AG04450 (cell line): ENCODE measurements at places on chromosomes 6 and 20.

GRCh38 chr20:54172532-54172855 lies 1.3 kb downstream of the CYP24A1 start:
- DNase-seq, result no peak

DNA sequence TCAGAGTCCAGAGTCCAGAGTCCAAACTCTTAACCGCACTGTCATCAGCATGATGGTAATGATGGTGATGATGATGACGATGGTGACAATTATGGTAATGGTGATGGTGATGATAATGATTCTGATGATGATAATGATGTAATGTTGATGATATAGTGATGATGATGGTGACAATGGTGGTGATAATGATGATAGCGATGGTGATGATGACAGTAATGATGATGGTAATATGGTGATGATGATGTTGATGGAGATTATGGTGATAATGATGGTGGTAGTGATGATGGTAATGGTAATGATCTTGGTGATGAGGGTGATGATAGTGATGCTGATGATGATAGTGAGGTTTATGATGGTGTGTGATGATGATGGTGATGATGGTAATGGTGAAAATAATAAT lies 367.8 kb upstream of the CDH4 start:
- DNase-seq, result no peak

DNA sequence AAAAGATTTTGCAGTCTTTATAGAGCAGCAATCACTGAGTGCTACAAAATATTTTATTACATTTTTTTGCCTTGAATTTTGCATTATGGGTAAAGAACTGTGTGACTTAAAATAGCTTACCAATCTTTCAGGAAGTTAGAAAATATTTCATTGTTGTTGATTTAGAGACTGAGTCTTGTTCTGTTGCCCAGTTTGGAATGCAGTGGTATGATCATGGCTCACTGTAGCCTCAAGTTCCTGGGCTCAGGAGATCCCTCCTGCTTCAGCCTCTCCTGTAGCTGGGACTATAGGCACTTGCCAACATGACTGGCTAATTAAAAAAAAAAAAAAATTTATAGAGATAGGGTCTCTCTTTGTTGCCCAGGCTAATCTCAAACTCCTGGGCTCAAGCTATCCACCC lies 100.8 kb downstream of the ADGRB3 start:
- no peak for DNase-seq

DNA sequence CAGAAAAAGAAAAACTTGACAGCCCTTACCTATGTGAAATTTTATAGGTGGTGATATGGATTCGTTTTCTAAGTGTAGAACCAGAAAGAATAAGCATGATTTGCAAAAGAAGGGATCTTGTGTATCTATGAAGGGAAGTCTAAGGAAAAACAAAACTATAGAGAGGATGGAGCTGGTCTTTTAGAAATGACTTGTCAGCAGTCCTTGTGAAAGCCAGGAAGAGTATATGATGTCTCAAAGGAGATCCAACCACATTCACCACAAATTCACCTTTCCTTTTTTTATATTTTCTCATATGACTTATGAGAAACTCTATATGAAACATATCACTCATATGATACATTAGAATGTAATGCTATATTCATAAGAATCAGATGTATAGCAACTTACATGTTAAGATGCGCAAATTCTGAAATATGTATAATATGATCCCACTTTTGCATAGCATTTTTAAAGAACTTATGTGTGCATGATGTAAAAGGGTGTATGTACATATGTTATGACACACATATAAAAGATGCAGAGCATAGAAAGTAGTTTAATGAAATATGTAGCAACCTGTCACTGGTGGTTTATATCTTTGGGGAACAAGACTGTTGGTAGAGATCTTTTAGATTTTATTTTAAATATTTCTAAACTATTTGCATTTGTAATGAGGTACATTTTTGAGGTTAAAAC lies 91.9 kb upstream of the NUP153 start:
- DNase-seq, result no peak

DNA sequence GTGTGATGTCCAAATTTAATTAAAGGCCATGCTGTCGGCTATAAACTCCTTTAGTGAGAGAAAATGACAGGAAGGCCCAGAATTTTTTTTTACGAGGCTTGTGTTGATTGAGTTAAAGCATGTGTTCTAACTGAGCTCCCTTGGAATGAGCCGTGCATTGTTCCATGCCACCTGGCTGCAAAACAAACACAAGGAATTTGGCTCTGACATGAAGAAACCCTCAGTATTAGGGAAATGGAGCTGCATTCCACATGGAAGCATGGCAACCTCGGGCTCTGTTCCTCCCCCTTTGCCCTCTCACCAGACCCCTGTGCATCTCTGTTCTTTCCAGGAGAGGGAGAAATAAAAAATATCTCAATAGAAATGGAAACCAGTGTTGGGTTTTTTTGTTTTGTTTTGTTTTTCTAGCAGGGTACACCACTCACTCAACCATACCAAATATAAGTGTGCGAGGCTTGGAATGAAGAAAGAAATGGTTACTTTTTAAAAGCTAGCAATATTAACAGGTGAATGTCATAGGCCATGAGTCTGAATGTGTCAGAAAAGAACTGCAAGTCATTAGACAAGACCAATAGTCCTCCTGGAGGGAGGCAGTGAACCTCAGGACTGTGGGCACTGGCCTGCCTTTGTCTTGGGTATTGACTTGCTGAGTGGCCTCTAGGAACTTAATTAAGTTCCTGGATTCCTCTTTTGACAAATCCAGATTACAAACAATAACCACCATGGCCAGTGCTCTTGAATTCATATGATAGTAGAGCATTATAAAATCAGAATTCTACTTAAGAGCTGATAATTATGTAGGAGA lies 935.1 kb downstream of the KIF16B start:
- DNase-seq, result no peak

DNA sequence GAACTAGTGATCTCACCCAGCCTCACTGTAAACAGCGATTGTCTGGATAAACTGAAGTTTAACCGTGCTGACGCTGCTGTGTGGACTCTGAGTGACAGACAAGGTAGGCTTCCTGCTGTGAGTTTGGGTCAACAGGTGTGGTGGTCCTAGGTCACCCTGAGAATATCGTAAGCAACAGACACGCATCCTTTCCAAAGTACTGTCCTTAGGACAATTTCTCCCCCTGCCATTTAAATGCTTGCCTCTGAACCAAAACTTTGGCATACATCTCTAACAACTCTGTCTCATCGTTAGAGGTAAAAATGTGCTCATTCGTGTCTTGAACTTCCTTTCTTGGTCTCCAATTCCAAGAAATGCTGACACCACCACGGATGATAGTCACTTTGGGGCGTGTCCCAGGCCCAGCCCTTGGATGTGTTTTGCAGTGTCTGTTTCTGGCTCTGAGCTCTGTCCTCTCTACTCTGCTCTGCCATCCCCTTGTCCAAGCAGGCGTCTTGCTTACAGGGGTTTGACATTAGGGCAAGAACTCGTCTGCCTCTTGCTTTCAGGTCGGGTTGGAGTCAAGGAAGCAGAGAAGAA lies 95.5 kb downstream of the EYA2 start:
- DNase-seq, result no peak

DNA sequence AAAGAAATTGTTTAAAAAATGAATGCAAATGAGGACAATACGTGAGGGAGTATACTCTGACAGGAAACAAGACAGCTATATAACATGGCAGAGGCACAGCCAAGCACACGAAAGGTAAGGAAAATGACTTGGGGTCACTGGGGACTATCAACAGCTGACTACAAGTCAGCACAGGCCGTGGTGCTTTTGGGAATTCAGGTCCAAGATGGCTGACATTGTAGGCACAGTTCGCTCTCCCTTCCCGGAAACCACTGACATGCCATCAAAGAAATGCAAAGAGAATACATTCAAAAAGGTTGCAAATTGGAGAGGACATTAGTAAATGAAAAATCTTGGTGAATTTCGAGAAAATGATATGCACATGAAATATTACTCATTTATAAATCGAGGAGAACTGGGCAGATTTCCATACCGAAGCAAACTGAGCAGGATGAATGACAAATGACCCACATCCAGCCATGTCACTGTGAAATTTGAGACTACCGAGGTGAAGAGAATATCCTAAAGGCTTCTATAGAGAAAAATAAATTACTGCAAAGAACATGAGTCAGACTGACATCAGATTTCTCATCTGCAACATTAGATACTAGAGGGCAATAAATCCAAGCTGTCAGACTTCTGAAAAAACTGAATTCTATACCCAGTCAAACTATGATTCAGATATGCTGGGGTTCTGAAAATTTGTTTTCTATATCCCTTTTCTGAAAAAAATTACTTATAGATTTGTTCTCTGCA lies 391.1 kb downstream of the BTBD9 start:
- DNase-seq, result no peak

DNA sequence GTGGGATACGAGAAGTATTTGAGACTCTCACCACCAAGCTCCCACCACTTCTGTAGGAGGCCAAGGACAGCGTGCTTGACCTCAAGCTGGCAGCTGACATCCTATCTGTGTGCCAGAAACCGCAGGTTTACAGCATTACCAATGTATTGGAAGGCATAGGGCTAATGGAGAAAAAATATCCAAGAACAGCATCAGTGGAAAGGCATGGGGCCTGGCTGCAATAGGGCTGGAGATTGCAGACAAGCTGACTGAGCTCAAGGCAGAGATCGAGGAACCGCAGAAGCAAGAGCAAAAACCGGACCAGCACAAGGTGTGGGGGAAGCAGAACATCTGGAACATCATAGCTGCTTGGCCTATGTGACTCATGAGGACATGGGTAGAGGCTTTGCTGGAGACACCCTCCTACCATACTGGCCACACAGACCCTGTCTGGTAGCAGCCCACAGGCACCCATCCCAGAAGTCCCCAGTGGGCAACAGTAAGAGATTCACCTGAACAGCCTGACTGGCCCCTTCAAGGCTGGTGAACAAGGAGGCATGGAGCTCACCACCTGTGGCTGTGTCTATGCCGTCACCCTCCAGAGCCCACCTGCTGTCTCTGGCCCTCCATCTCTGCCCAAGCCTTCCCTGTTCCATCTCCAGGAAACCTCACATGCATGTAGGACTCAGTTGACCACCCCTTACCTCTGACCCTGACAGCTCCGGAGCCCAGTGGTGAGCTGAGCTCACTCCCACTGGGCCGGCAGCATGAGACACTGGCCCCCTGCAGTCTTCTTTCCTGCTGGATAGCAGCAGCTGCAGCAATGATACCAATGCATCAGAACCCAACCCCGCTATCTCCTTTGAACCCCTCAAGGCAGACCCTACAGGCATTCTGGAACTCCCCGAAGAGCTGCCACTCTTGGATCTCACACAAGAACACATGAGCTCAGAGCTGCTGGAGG lies 171.1 kb downstream of the KIF6 start:
- no peak for DNase-seq

GRCh38 chr6:73523434-73524123 lies 2.7 kb upstream of the EEF1A1 start:
- DNase-seq, result no peak

DNA sequence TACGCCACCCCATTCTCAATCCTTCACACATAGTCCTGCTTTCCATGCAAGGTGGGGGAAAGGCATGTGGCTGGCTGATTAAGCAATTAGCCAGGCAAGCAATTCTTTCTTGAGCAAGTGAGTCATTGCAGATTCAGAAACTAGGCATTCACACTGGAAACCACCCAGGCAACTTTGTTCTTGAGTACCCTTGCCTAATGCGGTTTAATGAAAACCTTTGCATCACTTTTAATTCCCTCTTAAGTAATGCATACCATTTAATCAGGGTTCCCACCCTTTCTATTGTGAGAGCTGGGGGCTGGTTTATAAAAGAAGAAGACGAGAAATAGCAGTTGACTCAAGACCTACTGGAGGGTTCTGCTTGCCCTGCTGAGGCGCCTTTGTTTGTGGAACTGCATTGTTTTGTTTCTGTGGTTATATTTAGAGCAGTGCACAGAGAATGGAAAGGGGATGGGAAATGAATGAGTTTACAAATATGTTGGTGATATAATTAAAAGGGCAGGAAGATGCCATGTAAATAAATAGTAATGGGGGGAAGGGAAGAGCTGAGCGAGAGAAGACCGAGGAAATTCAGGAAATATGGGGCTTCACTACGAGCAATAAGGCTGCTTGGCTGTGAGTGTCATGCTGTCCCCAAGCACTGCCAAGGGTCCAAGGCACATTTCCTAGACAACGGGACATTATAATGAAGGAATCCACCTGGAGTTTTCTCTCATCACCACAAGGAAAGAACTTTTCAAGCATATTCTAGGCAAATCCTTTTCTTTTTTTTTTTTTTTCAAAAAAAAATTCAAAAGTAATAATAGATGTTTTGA lies 48.8 kb upstream of the TSHZ2 start:
- no peak for DNase-seq

DNA sequence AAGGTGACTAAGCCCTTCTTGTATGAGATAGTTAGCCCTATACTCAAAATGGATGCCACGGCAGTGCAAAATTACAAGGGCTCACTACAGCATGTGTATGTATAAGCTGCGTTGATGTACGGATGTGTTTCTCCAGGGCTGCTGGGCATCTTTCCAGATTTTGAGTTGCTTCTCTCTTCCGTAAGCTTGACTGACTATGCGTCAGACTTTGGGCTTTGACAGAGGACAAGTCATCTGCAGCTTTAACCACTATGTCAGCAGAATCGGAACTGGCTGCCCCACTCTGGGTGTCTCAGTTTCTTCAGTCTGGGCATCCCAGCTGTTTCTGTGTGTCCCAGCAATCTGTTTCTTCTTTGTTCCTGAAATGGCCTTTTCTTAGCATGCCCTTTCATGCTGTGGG lies 241.6 kb downstream of the BTBD3 start:
- DNase-seq, result no peak

- DNase-seq, result no peak
Measured at GRCh38 chr6:95576998-95577303, 384 bp upstream of the MANEA start.

DNA sequence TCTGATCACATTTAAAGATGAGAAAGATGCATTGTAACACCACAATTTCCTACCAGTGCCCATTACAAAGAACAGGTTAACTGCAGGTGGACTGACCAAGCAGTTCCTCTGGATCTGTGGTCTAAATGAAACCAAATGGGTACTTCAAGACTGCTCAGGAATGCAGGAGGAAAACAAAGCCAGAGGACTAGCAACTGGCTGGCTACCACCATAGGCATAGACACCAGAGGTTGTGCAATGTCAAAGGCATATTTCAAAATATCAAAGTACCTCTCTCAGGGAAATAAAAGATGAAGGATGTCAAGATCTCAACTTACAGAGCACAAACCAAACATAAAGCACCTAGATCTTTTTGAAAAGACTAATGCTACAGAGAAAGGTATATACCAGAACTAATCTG lies 65.5 kb downstream of the GMDS start:
- no peak for DNase-seq

DNA sequence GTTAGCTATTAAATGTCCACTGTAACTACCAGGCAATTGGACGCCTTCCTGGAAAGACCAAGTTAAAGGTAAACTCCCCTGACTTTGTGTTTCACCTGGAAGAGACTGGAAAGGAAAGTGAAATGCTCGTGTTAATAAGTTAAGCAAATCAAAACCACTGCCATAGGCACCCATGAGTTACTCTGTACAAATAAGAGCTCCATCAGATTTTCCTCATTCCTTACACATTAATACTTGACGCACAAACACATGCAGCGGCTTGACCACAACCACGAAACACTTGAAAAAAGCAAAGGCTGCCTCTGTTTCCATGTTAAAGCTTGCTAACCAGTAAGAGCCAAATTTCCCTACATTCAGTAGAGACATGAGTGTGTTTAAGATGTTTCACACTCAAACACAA lies 19.8 kb downstream of the GCM1 start:
- no peak for DNase-seq

GRCh38 chr6:75830959-75831885 lies 82.2 kb downstream of the MYO6 start:
- DNase-seq, result peak; percentile 8
